H7 (cell line): ENCODE measurements at places on chromosomes 5 and 9. TPM values are rescaled to one million over a fixed set of nuclear protein-coding genes. Genes with fewer than 3 reads are reported as not detected.

TMC1 gene
- not detected in 2 replicates for total RNA-seq

SLC35D2 gene
- total RNA-seq = 10.3 and 16.1 TPM in 2 replicates

NME5 gene
- 0.44 and 1.2 TPM in 2 replicates for total RNA-seq

FAM78A gene
- 1.6 and 3.4 TPM in 2 replicates for total RNA-seq

SPINK6 gene
- total RNA-seq = not detected in 2 replicates

CA9 gene
- total RNA-seq = 0.78 TPM in 1 of 2 replicates, not detected in the other

OR1K1 gene
- not detected in 2 replicates for total RNA-seq

ESM1 gene
- total RNA-seq = not detected in 2 replicates

LOX gene
- 0.44 and 0.45 TPM in 2 replicates for total RNA-seq

UNC13B gene
- total RNA-seq = 49.5 and 56.0 TPM in 2 replicates

SGCD gene
- 0.04 TPM in 1 of 2 replicates, not detected in the other for total RNA-seq

FOXD4L6 gene
- total RNA-seq = not detected in 2 replicates
